ENCODE measurements at places on chromosomes 13 and 19.

GRCh38 chr13:36062249-36062648 lies 68.9 kb downstream of the DCLK1 start:
- DNase-seq = no peak

DNA sequence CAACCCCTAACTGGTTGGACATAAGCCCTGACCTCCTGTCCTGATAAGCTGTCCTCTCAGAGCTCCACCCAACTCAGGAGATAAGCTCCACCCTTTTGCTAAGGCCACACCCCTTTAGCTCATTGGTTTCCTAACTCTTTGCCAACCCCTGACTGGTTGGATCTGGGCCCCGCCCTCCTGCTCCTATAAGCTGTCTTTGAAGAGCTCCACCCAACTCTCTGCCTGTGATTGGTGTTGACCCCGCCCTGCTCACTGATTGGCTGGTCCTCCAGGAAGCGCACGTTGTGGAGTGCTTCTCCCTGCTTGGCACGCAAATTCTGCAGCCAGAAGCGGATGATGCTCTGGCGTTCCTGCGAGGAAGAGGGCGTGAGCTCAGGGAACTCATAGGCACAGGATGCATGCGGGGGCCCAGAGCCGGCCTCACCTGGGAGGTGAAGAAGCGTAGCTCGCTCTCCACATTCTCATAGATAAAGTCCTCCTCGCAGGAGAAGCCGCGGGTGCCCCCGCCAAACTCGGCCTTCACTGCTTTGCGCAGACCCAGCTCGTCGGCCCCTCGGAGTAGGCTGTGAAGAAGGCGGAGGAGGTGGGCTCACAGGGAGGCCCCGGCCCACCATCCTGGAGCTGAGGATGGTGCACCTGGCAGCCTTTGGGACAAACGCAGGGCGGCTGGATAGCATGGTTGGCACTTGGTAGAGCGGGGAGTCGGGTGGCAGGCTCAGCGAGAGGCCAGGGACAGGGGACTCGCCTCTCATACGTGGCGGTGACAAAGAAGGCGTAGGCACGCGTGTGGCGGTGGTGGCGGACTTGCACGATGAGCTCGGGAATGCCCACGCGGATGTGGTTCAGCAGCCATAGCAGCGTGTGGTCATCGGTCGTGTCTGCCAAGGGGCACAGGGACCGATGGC lies 1.7 kb downstream of the ANO8 start:
- DNase-seq = peak; percentile 63

DNA sequence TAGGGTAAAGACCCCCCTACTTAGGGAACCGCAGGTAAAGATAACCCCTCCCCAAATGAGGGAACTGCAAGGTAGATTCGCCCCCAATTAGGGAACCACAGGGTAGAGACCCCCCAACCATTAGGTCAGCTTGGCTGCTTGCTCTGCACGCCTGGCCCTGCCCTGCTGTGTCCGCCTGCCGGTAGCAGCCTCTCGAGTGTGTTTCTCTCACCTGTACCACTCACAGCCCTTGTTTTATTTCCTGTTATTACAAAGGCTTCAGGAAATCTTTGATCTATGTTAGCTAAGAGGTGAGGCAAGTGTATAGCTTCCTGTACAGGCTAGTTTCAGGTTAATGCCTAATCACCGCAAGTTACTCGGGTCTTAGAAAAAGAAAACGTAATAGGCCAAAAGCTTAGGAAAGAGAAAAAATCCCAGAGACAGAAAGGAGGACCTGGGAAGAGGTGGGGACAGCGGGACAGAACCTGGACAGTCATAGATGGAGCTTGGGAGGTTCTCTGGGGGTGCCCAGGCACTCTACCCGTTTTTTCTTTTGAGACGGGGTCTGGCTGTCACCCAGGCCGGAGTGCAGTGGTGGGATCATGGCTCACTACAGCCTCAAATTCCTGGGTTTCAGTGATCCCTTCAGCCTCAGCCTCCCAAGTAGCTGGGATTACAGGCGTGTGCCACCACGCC lies 23.1 kb upstream of the EIF3G start:
- no peak for DNase-seq

DNA sequence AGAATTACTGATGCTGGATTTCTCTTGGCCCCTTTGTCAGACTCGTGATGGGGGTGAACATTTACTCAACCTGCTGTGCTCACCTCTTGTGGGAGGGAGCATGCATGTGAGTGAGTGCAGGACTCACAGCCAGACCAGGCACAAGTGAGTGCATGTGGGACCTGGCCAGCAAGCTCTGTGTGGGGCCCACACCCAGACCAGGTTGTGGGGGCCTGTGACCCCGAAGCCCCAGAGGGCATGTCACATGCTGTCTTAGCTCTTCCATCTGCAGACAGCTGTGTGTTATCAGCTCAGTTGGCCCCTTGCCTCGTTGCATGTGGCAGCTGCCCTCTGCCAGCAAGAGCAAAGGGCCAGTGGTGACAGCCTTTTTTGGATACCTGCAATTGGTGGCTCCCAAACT lies 614.4 kb downstream of the GPC5 start:
- DNase-seq = no peak

- DNase-seq = no peak
These were observed 60.4 kb upstream of the ABCC4 start for GRCh38 chr13:95361686-95362085.

DNA sequence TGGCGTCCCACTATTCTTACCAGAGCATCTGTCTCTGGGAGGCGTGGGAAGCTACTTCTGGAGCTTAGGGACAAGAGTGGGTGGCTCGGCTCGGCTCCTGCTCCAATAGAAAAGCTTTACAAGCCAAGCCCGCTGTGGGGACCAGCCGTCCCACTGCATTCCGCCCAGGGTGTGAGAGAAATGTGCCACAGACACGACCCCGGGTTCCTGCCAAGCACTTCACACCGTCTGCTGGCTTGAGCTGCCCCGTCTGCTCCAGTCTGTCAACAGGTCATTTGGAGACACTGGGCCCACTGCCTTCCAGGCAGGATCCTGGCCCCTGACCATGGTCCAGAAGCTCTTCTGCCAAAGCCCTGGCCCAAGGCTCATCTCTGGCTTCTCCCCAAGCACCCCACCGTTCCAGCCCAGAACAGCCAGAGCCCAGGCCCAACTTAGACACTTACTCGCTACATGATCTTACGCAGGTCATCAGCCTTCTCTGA lies 6.5 kb upstream of the FKRP start:
- no peak for DNase-seq

GRCh38 chr13:78241278-78241919 lies 322.8 kb upstream of the EDNRB start:
- DNase-seq = peak; percentile 15

DNA sequence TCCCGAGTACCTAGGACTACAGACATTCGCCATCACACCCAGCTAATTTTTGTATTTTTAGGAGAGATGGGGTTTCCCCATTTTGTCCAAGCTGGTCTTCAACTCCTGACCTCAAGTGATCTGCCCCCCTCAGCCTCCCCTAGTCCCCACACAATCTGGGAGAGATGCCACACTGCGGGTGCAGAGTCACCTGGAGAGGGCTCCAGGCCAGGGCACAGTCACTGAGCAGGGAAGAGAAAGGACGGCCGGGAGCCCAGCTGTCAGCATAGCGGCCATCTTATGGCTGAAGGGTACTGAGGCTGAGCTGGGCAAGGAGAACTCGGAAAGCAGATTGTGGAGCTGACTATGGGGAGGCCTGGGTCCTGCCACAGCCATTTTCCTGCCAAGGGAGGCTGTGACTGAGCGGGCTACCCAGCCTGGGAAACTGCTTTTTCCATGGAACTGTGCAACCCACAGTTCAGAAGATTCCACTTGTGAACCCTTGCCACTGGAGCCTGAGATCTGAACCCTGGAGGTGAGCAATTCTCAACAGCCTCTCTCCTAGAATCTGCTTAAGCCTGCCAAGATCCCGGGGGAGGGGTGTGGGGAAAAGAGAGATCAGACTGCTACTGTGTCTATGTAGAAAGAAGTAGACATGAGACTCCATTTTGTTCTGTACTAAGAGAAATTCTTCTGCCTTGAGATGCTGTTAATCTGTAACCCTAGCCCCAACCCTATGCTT lies 109.2 kb downstream of the ZNF486 start:
- DNase-seq = no peak

DNA sequence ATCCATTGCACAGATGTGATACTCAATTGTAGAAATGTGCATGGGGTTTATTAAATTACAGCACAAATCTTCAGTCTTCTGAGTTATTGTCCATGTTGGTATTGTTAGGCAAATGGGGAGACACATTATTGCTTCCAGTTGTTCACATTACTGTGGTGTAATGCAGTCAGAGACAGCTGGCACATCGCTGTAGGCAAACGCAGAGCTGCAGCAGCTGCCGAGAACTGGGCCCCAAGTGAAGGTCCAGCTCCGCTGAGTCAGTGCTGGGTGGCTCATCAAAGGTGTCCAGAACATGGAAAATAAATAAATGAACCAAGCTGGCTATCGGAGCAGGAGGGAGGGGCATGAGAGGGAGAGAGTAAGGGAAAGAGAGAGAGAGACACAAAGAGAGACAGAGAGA lies 299.1 kb upstream of the OBI1 start:
- DNase-seq = no peak

- no peak for DNase-seq
These were observed 421.8 kb downstream of the SPRY2 start for GRCh38 chr13:79919091-79919490.

DNA sequence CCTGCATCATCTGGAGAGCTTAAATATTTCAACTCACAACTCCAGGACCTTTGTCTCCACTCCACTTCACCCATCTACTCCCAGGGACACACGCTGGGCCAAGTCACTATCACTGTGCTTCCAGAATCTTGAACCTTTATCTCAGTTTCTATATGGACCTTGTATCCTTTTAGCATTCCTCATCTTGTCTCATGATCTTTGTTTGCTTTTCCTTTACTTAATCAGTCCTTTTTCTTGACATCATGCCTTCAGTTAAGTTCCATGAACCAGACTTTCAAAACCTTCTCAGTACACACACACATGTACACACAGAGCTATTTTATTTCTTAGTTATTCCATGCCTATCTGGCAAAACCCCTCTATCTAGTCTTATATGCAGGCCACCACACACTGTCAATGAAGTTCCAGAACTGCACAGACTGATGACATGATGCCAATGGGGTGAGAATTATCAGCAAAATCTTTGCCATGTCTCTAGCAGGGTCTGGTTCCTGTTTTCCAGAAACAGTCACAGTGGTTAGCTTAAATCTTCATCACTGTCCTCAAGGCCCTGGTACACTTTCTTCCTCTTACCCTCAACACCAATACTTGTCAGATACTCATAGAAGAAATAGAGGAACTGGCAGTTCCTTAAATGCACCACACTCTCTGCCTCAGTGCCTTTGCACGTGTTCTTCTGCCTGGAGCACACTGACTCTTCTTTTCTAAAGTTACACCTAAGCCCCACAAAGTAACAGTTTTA lies 77.6 kb upstream of the STARD13 start:
- DNase-seq = no peak

- DNase-seq = no peak
These were observed 441.5 kb upstream of the PCDH20 start for GRCh38 chr13:61857198-61857597.

- no peak for DNase-seq
These were observed 268.2 kb downstream of the SHISA2 start for GRCh38 chr13:25783601-25784024.

- no peak for DNase-seq
These were observed 47.4 kb downstream of the SMAD9 start for GRCh38 chr13:36872621-36873020.

DNA sequence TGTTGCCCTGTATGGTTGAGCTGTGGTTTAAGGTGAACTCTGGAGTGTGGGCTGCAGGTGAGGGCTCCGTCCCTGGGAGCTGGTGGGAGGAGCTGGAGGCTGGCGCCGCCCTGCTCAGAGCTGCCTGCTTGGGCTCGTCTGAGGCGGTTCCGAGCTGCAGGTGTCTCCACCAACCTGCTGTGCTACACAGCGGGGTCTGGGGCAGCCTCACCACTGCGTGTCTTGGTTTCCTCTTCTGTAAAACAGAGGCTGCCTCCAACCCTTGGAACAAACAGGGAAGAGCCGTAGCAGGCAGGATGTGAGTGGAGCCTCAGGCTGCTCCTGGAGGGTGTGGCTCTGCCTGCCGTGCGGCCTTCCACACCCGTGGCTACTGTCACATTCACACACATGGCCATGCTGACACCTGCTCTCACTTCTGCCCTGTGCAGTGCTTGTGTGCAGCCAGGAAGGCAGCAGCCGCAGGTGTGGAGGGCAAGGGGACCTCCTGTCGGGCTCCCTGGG lies 21.4 kb downstream of the NAXD start:
- no peak for DNase-seq

DNA sequence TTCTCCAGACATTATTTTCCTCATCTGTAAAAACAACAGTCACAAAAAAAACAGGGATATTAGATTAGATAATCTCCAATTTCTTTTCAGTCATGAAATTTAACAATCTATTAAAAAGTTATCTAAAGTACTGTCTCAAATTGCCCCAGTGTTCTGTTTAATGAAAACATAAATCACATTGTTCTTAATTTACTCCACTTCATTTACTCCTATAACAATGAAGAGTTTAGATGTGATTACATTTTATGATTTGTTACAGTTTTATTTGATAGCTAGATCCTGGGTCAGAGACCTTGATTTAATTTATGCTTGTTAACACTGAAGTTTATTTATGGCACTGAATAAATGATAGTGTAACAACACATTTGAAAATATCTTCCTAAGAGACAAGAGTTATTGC lies 230.2 kb upstream of the TRPC4 start:
- DNase-seq = no peak

- no peak for DNase-seq
These were observed 660 bp upstream of the MVB12A start for GRCh38 chr19:17419154-17419620.

DNA sequence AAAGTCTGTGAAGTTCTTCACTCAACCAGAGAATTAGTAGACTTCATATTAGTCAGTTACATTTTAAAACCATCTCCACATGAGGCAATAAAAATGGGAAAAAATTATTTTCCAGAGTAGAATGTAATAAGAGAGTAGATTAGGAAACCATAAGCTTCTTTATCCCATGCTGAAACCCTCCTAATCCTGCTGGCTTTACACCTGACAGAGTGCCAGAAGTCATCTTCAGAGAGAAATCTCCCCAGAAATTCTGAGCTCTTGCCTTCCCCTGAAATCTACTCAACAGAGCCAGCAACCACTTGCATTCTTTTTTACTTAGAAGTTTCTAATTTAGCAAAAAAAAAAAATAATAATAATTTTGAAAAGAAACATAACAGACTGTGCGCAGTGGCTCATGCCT lies 279.9 kb downstream of the NHLRC3 start:
- DNase-seq = no peak

GRCh38 chr13:55937180-55937579 lies 1203.5 kb upstream of the PRR20A start:
- no peak for DNase-seq

DNA sequence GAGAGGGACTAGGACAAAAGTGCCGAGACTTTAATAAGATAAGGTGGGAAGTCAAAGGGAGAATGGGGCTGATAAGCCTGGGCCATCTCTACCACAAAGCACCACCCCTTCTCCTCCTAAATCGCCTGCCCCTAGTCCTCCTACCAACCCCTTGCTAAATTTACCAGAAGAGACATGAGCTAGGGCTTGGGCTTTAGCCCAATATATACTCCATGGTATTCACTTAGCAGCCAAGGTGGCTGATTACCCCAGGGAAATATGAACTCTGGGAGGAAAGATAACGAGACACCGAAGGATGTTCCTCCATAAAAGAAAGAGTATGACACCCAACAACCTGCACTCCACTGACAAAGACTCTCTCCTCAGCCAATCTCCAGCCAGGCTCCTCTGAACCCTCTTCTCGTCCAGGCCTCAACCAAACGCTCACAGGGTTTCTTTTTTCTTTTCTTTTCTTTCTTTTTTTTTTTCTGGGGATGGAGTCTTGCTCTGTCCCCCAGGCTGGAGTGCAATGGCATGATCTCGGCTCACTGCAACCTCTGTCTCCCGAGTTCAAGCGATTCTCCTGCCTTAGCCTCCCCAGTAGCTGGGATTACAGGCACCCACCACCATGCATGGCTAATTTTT lies 610.2 kb downstream of the UQCRFS1 start:
- no peak for DNase-seq

All from fibroblast of skin of right biceps (primary cell).